ENCODE measurements at places on chromosomes 4 and X.

GRCh38 chr4:23866450-23867075, 23.3 kb downstream of the PPARGC1A start:
- no peak for DNase-seq

- no peak for DNase-seq
These were observed 217.8 kb downstream of the SHOX start for GRCh38 chrX:848386-848785.

DNA sequence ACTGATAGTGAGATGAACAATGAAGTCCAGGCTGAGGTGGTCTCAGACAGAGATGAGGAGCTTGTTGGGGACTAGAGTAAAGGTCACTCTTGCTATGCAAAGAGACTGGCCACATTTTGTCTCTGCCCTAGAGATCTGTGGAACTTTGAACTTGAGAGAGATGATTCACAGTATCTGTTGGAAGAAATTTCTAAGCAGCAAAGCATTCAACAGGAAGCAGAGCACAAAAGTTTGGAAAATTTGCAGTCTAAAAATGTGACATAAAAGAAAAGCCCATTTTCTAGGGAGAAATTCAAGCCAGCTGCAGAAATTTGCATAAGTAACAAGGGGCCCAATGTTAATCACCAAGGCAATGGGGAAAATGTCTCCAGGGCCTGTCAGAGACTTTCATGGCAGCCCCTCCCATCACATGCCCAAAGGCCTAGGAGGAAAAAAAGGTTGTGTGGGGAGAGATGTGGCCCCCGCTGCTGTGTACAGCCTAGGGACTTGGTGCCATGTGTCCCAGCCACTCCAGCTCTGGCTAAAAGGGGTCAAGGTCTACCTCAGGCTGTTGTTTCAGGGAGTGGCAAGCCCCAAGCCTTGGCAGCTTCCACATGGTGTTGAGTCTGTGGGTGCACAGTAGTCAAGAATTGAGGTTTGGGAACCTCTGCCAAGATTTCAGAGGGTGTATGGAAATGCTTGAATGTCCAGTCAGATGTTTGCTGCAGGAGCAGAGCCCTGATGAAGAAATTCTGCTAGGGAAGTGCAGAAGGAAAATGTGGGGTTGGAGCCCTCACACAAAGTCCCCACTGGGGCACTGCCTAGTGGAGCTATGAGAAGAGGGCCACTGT, 262.8 kb downstream of the DKK2 start:
- DNase-seq, result no peak

DNA sequence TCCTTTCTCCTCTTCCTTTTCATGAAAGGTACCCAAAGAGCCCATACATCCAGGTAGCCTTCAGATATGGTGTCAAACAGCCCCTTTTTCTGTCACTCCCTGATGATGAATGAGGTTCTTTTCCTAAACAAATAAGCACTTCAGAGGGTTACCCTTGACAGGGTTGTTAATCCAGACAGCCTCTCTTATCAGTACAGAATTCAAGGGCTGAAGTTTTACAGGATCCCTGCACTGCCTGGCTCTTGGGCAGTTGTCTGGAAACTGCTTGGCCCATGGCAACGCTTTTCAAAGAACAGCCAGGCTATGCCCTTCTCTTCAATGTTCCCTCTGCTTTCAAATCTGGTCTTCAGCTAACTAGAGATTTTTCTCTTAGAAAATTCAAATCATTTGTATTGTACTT, 352.6 kb upstream of the FAM241A start:
- no peak for DNase-seq

DNA sequence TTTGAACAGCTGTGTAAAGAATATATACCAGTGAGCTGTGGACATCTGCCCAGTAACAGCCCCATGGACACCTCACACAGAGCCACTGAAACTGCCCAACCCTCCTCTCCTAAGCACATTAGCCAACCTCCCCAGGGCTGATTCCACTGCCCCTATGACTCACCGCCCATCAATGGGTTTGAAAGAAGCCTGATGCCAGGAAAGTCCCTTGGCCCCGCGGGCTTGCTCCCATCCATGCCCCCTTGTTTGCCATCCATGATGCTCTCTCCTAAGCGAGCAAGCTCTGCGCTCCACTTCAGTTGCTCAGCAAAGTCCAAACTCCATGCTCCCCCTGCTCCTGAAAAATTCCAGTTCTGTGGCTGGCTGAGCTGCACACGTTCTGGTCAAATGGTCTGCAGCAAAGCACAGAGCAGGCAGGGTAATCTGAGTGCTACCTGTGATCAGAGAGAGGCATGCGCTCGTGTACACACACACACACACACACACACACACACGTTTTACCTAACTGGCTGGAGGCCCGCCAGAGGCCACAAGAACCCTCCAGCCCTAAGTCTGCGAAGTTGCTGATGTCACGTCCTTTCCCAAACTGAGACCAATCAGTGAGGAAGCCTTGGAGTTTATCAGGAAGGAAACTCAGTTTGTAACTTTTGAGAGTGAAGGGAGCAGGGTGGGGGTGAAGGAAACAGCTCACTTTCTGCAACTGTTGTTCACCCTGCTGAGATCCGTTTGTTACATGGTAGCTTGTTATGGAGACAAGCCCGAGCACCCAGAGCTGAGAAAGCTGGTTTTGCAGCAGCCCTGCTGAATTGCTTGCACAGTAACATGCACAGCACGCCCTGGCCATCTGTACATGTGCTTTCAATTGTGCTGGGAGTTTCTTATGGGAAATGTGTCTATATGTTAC, at the start of gene ASB9:
TSS of gene ASB9 (minus strand) at position 466 of the 904 bp plus-strand sequence. CDS start at position 257, 209 bp downstream.
- DNase-seq, result peak; percentile 8

DNA sequence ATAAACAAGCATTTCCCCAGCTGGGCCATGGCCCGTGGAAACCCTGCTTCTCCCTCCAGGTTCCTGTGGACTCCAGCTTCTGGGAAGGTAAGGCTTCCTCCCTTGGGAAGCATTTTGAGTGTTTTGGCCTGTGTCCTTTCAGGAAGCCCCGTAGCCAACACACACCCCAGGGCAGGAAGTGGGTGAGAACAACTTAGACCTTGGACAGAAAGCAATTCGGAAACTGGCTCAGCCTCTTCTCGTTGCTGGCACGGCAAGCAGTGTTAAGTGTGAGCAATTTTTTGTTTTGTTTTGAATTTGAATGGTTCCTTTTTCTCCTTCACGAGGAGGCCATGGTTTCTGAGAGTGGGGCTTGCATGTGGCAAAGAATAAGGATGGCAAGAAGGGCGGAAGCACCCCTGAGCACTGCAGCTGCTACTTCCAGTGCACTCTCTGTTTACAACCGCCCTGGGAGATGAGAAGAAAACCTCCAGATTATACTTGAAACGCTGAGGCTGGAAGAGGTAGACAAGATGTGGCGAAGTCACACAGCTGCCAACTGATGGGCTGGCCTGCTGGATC, 14.1 kb upstream of the CYTL1 start:
- DNase-seq, result peak; percentile 57

DNA sequence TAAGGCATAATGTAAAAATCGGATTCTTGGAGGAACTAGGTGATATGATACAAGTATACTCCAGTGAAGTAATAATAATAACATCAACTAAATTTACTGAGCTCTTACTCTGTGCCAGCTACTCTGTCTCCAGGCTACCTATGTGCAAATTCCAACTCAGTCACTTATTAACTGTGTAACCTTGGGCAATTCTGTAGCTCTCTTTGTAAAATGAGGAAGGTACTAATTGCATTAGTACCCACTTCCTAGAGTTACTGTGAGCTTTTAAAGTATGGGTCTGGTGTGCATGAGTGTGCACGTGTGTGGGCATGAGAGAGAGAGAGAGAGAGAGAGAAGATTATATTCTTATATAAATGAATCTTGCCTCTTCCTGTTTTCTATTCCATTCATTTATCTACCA, 169.9 kb downstream of the KCNIP4 start:
- no peak for DNase-seq

GRCh38 chr4:160510928-160511327, 1408.0 kb downstream of the RAPGEF2 start:
- no peak for DNase-seq

- DNase-seq, result no peak
These were observed 190.4 kb downstream of the UNC5C start for GRCh38 chr4:95358421-95358820.

Data from Ammon's horn (tissue), 1 donor.